ENCODE measurements at places on chromosomes 2 and 18.

DNA sequence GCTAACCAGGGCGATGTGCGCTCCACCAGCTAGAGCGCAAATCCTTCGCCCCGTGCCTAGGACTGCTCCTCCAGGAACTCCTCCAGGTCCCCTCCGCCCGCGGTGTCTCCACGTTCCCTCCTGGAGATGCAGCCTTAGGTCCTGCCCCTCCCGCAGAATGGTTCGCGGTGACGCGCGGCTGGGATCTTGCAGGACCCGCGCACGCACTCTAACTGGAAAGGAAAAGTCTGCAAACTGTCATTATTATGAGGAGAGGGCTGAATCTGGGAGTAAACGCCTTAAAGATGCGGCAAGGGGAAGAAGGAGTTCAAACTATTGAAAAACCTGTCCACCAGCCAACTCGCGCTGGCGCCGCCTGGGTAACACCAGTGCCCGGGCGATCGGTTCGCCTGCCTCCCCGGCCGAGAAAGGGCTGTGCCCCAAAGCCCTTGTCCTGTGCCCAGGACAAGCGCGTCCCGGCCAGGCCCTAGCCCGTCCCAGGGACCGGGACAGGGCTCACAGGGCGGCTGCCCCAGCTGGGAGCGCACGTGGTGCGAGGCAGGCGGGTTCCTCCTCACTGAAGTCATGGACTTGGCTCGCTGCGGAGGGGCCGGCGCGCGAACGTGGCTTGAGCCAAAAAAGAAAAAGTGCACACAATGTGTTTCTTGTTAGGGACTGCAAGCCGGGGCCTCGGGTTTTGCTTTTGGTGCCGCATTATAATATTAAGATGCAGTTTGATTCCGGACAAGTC, 5.5 kb upstream of the ID2 start:
- DNase-seq, result peak; percentile 92

- no peak for DNase-seq
Measured at GRCh38 chr2:31247711-31248110, 13.8 kb downstream of the EHD3 start.

GRCh38 chr18:59564561-59564960, 132.7 kb downstream of the CCBE1 start:
- DNase-seq, result no peak

DNA sequence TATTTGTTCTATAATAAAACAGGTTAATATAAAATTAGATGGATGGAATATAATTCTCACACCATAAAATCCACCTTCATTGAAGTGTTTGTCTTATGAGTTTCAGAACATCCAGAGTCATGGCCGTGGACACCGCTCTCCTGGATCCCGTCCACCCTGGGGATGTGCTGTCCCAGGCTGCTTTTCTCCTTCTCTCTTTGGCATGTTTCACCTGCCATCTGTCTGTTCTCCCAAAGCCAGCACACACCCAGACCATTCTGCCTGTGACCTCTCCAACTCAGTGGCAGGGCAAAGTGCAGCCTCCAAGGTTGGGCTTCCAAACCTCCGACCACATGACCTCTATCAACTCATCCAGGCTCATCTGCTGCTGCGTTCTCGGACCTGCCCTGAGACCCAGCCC, 104.7 kb downstream of the MYT1L start:
- no peak for DNase-seq

DNA sequence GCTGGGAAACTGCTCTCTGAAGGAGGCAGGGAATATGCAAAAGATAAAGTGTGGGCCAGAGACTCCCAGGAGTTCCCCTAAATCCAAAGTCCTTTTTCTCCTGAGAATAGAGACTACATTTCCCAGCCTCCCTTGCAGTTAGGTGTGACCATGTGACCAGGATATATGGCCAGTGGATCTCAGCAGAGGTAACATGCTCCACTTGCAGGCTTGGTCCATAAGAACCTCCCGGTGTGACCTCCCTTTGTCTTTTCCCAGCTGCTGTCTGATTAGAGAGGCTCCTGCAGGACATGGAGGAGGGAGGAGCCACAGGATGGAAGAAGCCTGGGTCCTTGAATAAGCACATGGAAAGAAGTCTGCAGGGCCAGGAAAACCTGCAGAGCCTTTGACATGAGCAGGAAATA, 76.2 kb downstream of the TGFA start:
- DNase-seq, result no peak

- no peak for DNase-seq
Measured at GRCh38 chr2:62415019-62415431, 91.0 kb downstream of the TMEM17 start.

DNA sequence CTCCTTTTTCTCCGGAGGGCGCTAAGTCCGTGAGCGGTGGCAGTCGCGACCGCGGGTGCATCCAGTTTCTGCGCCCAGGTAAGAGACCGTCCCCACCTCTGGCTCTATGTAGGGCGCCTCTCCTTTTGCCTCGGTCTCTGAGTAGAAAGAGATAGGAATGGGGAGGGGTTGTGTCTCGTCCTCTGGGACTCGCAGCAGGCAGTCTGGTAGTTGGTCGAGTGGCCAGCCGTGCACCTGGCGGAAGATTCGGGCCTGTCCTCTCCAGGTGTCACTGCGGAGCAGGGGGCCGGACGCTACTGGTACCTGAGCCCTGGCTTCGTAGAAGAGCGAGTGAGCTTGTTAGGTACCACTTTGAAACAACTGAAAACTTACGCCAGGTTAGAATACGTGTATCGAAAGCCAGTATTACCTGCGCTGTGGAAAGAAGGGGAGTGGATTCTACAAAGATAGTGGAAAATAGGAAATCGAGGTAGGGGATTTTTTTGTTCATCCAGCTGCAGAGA, 403 bp downstream of the MAP2 start:
- peak; percentile 22 for DNase-seq

- DNase-seq, result no peak
Measured at GRCh38 chr2:43824951-43825493, 13.6 kb downstream of the ABCG5 start.

DNA sequence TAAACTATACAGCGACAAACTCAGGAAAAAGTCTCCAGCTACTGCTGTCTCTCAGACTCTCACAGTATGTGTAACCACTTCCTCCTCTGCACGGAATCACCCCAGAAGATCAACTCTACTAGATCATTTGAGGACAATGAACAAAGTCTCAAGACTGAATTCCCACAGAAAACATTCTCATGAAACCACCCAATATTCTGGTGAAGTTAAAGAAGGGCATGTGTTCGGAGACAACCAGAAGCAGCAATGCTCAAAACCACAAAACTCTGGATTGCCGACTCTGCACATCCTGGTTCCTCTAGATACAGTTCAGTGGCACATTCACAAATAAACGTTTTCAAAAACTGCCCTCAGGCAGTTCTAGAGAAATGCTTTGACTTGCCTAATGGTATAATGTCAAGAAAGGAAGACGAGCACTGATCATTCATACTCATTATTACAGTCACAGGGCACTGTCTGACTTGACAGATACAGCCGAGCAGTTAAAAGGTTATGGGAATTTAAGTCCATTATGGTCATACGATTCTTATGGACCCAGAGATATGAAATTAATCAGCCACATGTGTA, 91.9 kb upstream of the STK17B start:
- no peak for DNase-seq

DNA sequence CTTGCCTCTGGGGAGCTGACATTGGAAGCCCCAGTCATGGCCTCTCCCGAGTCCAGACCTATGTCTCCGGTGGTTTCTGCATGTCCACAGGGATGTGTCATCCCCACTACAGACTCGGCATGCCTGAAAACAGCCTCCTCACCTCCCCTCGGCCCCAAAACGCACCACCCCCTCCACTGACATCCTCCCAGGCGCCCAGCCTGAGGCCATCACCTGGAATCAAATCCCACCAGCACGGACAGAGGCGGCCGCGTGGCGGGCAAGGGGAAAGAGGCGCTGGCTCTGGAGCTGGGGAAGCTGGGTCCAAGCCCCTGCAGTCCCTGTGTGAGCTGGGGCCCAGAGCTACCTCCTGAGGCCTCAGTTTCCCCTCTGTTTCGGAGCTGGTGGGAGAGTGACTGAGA, 69.9 kb upstream of the SMAD7 start:
- DNase-seq, result no peak

DNA sequence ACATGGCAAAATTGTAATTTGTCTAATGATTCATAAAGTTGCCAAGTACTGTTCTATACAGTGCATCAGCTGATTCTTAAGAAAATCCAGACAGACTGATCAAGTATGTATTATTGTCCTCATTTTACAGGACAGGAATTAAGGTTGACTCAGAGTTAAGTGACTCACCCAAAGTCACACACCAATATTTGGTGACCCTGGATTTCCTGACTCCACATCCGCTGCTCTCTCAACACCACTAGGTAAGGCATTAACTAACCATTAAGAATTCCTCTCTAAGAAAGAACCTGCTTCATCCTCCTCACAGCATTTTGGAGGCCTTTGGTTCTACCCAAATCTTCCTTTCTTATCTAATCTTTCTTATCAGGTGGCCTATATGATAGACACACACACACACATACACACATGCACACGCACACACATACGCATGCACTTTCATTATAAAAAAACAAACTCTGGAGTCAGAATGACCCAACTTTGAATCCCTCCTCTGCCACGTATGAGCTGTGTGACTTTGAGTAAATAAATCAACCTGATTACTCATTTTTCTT, 150.8 kb downstream of the ANKRD44 start:
- DNase-seq, result no peak

DNA sequence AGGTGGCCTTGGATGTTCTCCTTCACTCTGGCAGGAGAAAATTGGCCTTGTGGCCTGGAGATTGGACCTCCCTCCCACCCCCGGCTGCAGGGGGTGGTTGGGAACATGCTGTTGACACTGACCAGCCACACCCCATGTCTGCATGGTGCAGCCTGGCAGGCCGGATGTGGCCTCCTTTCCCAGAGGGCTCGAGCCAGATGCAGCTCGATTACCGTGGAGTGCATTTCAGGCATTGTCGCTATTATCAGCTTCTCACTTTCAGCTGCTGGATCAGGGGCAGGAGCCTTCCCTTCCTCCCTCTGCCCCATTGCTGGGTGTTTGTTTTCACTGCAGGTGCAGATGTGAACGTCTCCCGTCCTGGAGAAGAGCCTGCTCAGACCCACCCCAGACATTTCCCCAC, 211.0 kb upstream of the SIX2 start:
- no peak for DNase-seq

- DNase-seq, result no peak
Measured at GRCh38 chr2:37459095-37459981, 114.9 kb downstream of the QPCT start.

- DNase-seq, result no peak
Measured at GRCh38 chr18:29147944-29148343, 971.0 kb upstream of the CDH2 start.

DNA sequence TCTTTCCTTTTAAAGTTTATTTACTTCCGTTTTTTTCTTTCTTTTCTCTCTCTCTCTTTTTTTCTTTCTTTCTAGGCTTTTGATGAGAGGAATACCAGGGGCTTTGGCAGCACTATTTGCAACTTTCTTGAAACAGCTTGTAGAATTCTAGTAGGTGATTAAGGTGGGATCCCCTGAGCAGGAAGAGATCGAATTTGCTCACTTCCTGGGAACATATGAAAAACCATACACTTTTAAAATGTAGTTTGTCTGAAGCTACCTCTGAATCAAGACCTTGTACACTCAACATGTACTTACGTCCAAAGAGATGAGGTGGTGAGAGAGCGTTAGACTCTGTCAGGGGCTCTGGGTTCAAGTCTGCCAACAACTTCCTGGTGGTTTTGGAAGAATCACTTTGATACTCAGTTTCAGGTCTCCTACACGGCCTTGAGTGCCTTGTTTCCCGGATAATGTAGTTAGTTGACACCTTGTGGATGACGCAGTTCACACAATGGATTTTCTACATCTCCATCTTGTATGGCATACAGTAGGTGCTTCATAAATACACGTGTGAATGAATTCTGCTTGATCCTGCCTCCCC, 229.1 kb downstream of the MYCN start:
- no peak for DNase-seq

DNA sequence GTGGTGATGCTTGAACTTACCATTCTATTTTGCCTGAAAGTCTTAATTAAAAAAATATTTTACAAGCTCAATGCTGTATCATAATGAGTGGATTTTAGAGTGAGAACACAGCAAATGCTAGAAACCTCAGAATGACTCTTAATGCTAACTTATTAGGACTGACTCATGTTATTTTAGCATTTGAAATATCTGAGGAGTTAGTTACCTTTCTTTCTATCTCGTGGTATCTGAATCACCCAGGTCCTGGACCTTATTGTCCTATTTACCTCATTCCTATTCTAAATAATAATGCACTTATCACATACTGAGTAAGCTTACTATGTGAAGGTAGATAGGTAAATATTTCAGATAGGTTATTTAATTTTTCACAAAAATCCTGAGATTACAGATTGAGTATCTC, 70.7 kb downstream of the SOS1 start:
- DNase-seq, result no peak

DNA sequence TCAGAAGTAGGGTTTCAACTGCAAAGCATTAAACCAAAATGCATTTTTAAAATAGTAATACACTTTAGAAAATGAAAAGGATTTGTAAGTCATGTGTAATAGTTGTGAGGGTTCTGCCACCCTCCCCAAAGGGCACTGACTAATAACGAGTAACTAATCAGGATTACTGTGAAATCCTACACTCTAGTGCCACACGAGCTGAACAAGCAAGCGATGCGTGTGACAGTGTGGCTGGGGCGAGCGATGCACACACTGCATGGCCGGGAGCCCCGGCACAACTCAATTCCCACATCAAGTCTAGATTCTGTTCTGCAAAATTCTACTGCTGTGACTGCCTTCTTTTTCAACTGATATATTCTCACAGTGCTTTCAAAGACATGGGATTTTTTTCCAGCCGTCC, 156.4 kb downstream of the SEPTIN10 start:
- DNase-seq, result peak; percentile 62

DNA sequence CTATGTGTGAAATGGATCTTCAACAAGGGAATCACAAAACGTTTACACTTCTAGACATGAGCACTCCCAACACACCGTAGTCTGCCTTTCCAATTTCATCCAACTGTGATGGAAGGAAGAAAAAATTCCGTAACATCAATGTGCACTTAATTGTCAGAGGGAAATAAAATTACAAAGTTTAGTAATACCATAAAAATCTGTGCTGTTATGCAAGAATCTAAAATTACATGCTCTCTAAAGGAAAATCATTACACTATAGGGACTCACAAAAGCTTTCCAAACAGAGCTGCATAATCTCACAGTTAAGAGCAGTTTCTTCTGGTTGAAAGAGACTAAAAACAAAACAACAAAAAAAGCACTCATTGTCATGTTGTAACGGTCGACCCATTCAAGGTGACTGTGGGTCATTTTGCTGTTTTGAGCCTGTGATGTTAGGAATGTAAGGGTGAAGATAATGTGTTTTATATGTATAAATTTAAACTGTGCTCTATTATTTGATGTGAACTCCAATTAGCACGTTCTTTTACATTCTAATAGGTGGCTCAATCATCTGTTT, 698.0 kb downstream of the TDRD15 start:
- no peak for DNase-seq

GRCh38 chr2:230447455-230448451, 31.8 kb downstream of the SP100 start:
- no peak for DNase-seq

- DNase-seq, result peak; percentile 63
Measured at GRCh38 chr18:78781601-78781960, 198.0 kb upstream of the SALL3 start.

Measured in tibial artery (tissue), 4 donors.